ENCODE measurements at places on chromosomes 3 and 15. TPM values are rescaled to one million over a fixed set of nuclear protein-coding genes. Genes with fewer than 3 reads are reported as not detected.

DNA sequence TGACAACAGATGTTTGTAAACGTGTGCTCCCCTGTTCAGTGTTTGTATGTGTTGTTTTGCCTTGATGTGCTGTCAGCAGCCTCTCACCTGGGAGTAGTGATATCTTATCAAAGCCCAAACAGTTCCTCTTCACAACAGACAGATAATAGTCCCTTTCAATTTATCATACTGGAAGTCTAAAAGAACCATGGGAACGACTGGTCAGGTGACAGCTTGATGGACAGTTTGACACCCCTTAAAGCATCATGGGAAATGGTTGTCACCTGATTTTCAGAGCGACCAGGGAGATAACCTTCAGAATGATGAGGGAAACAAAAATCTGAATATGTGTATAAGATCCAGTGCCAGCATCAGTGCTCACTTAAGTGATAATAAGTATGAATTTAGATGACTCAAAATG is 146.3 kb upstream of the SOX2 start:
- H3K27ac ChIP-seq: no peak overlapping the region
- no peaks in the 10 kb centered on the region for H3K36me3 ChIP-seq

DNA sequence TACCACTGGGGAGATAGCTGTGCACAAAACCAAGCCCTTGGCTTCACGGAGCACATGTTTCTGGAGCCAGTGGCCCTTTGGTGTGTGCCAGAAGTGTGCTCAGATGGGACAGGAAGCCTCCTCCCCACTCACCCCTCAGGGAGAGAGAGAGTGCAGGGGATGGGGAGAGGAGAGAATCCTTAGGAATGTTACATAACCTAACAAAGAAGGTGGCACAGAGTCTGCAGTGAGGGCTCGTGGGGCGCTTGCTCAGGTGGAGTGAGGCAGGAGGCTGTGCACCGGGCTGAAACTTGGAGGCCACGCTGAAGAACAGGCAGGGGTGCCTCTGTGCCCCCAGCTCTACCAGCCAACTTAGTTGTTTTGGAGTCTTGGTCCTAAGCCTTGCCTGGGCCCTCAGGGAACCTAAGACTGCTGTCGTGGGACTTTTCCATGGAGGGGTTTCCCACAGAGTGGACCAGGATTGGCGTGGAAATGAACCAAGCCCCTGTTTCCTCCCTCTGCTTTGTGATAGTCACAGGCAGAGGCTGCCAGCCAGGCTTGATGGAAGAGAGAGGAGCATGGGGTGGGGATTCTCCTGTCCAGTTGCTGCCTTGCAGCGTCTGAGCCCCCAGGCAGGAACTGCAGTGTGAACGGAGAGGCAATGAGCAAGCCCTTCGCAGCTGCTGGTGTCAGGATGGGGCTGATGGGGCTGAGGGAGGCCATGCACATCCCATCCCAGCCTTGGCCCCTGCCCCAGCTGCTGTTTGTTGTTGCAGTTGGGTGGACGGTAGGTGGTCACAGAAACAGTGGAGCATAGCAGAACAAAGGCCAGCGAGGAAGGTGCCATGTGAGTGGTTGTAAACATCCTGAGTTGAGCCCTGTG is 32.7 kb downstream of the PDIA5 start:
- no peaks in the 10 kb centered on the region for H3K27me3 ChIP-seq
- DNase-seq: no peak
- peaks cover 3% of the 10 kb centered on the region for H3K36me3 ChIP-seq
- H3K4me3 ChIP-seq: no peak overlapping the region
- no peaks in the 10 kb centered on the region for H3K4me1 ChIP-seq
- H3K27ac ChIP-seq: no peak overlapping the region

DNA sequence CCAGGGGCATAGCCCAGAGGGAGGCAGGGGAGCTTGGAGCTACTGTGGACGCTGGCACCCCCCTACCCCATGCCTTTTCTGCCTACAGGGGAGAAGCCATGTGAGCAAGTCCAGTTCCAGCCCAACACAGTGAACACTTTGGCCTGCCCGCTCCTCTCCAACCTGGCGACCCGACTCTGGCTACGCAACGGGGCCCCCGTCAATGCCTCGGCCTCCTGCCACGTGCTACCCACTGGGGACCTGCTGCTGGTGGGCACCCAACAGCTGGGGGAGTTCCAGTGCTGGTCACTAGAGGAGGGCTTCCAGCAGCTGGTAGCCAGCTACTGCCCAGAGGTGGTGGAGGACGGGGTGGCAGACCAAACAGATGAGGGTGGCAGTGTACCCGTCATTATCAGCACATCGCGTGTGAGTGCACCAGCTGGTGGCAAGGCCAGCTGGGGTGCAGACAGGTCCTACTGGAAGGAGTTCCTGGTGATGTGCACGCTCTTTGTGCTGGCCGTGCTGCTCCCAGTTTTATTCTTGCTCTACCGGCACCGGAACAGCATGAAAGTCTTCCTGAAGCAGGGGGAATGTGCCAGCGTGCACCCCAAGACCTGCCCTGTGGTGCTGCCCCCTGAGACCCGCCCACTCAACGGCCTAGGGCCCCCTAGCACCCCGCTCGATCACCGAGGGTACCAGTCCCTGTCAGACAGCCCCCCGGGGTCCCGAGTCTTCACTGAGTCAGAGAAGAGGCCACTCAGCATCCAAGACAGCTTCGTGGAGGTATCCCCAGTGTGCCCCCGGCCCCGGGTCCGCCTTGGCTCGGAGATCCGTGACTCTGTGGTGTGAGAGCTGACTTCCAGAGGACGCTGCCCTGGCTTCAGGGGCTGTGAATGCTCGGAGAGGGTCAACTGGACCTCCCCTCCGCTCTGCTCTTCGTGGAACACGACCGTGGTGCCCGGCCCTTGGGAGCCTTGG is 5.6 kb downstream of the CIB1 start:
- no peaks in the 10 kb centered on the region for H3K27me3 ChIP-seq
- no peak overlapping the region for H3K27ac ChIP-seq
- peaks cover 26% of the 10 kb centered on the region for H3K36me3 ChIP-seq
- H3K4me1 ChIP-seq: peaks cover 30% of the 10 kb centered on the region
- no peak for DNase-seq

DNA sequence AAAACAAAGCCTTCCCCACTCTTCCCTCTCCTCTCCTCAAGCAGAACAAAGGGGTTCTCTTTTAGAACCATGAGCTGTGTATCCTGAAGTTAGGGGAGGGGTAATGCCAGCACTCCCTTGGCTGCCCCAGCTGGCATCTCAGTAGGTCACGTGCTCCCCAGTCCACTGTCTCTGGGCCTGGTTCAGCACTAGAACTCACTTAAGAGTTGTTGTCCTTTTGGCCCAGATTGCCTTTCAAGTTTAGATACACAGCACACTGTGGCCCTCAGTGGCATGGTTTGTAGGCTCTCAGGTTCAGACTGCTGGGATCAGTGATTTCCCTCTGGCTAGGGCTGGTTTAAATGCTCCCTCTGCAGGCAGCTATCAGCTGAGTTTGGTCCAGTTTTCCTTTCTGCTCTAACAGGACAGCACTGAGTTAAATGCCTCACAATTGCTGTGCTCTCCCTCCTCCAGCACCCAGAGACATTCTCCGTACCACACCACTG is 188.4 kb upstream of the ST8SIA2 start:
- no peak overlapping the region for H3K27ac ChIP-seq
- H3K4me1 ChIP-seq: no peaks in the 10 kb centered on the region
- H3K27me3 ChIP-seq: no peaks in the 10 kb centered on the region
- H3K4me3 ChIP-seq: no peak overlapping the region
- DNase-seq: peak; percentile 20

DNA sequence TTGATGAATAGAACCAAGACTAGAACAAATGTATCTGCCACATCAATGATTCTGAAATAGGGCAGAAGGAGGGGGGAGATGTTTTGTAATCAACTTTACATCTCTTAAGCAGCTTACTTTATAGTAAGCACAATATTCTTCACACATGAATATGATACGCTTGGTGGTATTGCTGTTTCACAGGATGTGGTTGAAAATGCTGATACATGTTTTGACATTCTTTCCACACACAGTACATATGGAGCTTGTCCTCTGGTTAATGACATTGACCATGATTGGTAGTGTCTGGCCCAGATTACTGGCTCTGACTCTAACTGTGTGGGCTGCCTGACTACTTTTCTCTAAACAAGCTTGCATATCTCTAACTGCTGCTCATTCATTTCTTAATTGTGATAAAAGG is 168.9 kb downstream of the KLHL25 start:
- no peak overlapping the region for H3K4me3 ChIP-seq
- peaks cover 3% of the 10 kb centered on the region for H3K36me3 ChIP-seq
- H3K27ac ChIP-seq: peak overlapping the region; percentile 18
- DNase-seq: no peak
- peaks cover 21% of the 10 kb centered on the region for H3K4me1 ChIP-seq
- no peaks in the 10 kb centered on the region for H3K27me3 ChIP-seq

DNA sequence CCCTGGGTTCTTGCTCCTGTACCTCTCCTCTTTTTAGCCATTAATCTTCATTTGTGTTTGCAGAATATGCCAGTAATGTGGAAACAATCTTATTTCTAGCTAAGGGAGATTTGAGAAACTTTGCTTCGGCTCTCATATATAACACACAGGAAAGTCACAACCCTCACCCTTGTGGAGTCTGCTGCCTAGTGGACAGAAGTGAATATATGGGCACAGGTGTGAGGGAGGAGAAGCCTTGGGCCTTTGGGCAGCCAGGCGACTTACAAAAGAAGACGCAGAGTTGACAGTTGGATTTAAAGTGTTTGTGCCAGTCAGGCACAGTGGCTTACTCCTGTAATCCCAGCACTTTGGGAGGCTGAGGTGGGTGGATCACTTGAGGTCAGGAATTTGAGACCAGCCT is 181.8 kb upstream of the TBL1XR1 start:
- H3K27me3 ChIP-seq: no peaks in the 10 kb centered on the region
- H3K36me3 ChIP-seq: no peaks in the 10 kb centered on the region
- no peaks in the 10 kb centered on the region for H3K4me1 ChIP-seq
- no peak overlapping the region for H3K27ac ChIP-seq

- H3K27ac ChIP-seq: no peak overlapping the region
- no peak for DNase-seq
- no peaks in the 10 kb centered on the region for H3K36me3 ChIP-seq
- no peak overlapping the region for H3K4me3 ChIP-seq
These were observed 110.2 kb upstream of the NLGN1 start for GRCh38 chr3:173287361-173287760.

DNA sequence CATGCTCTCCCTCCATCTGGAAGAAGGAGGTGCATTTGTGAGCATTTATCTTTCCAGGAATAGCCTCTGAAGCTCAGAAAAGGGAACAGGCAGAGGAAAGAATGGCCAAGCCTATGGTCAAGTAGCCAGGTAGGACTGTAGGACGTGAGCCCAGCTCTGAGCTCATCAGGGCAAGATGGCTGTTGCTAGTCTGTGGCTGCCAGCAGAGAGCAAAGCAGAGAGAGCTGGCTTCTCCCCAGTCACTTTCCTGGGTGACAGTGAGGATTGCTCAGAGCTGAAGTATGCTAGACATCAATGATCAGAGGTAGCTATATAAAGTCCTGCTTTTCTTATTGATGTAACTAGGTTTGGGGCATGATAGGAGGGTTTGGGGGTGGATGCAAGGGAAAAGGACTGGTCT is 146.1 kb upstream of the SLC24A5 start:
- no peak overlapping the region for H3K4me3 ChIP-seq
- no peak for DNase-seq
- no peaks in the 10 kb centered on the region for H3K36me3 ChIP-seq
- no peaks in the 10 kb centered on the region for H3K27me3 ChIP-seq
- no peaks in the 10 kb centered on the region for H3K4me1 ChIP-seq

GRCh38 chr3:4503050-4503449 is 9.9 kb downstream of the ITPR1 start:
- peaks cover 15% of the 10 kb centered on the region for H3K4me1 ChIP-seq
- no peak for DNase-seq
- H3K27me3 ChIP-seq: no peaks in the 10 kb centered on the region

DNA sequence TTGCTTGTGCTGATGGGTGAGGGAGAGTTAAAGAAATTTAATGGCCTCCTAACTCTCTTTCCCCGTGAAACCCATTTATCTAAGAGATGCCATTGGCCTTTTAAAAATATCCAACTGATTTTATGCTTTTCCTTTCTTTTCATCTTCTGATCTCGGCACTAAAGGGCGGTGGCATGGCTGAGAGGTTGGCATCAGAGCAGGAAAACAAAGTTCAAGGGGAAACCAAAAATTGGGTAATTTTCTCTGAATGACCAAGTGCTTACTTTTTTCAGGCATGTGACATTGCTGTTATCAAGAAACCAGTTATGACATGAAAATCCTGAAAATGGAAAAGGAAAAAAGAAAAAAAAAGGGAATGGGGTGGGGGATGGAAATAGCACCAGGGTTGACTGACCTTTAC is 3.2 kb downstream of the CGNL1 start:
- H3K27me3 ChIP-seq: peaks cover 2% of the 10 kb centered on the region
- H3K27ac ChIP-seq: no peak overlapping the region
- H3K36me3 ChIP-seq: no peaks in the 10 kb centered on the region
- H3K4me1 ChIP-seq: peaks cover 28% of the 10 kb centered on the region
- H3K4me3 ChIP-seq: no peak overlapping the region

DNA sequence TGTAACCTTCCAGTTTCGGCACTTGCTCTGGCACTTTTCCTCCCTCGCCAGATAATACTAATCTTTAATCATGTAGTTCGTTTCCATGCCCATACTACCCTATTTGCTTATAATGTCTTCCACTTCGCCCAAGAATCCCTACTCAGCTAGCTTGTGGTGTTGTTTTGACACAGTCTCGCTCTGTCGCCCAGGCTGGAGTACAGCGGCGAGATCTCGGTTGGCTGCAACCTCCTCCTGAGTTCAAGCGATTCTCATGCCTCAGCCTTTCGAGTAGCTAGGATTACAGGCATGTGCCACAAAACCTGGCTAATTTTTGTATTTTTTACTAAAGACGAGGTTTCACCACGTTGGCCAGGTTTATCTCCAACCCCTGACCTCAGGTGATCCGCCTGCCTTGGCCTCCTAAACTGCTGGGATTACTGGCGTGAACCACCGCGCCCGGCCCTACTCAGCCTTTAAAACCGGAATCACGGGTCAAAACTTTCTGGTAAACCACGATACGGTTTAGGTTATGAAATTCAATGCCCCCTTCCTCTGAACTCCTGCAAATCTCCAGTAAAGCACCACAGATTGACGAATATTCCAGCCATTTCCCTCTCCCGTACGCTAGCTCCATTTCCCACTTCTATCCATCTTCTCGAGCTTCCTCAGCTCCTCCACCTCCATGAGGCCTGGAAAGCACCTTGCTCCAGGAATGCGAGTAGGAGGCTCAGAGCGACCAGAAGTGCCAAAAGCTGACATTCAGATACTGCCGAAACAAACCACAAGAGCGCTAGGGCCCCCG is 878 bp upstream of the RAD51 start:
- H3K4me1 ChIP-seq: peaks cover 1% of the 10 kb centered on the region

DNA sequence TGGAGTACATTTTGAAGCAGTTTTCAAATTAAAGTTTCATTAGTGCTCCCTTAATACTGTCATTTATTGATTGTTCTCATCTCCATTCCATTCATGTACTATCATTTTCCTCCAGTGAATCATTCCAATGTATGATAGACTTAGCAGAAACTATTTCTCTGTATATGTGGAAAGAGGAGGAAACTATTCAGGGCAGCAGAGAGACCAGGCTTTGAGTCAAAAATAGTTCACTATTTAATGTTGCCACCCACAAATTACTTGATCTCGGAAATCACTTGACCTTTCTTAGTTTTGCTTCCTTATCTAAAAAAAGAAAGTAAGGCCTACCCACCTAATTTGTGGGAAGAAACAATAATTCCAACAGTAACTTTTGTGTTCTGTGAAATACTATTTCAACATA is 610.5 kb upstream of the ZNF385D start:
- no peaks in the 10 kb centered on the region for H3K36me3 ChIP-seq
- no peaks in the 10 kb centered on the region for H3K27me3 ChIP-seq
- H3K4me1 ChIP-seq: no peaks in the 10 kb centered on the region
- no peak overlapping the region for H3K4me3 ChIP-seq
- H3K27ac ChIP-seq: no peak overlapping the region

The GORASP1 gene
- polyA plus RNA-seq: 60.0 TPM

The MELTF gene
- 9.8 TPM for polyA plus RNA-seq

The PLAAT1 gene
- 0.12 TPM for polyA plus RNA-seq

The ITIH1 gene
- 0.13 TPM for polyA plus RNA-seq

The HDAC11 gene
- polyA plus RNA-seq: 20.8 TPM

The ROBO1 gene
- polyA plus RNA-seq: 0.81 TPM
